Activated CD4-positive, alpha-beta T cell treated with anti-CD3 and anti-CD28 coated beads for 4 hours (primary cell): ENCODE measurements at places on chromosomes 4 and X.

DNA sequence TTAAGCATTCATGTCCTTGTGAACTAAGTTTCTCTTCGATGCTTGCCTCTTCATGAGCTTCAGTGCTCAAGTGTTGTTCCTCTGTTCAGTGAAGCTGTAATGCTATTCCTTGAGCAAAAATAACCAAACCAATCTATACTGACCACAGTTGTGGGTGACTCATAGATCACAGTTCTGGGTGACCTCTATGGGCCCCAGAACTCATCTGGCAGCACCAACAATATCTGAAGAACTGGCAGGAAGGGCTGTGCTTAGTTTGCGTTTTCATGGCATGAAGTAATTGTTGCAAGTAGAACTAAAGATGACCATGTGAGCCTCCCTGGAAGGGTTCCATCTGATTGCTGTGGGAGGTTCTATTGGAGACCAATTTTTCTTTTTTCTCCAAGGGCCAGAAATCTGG is 106.2 kb downstream of the CCNG2 start:
- DNase-seq = no peak

GRCh38 chr4:2937146-2937857 is 25.9 kb downstream of the NOP14 start:
- DNase-seq = no peak

GRCh38 chr4:156971165-156971675 is 379 bp downstream of the PDGFC start:
- DNase-seq = no peak

DNA sequence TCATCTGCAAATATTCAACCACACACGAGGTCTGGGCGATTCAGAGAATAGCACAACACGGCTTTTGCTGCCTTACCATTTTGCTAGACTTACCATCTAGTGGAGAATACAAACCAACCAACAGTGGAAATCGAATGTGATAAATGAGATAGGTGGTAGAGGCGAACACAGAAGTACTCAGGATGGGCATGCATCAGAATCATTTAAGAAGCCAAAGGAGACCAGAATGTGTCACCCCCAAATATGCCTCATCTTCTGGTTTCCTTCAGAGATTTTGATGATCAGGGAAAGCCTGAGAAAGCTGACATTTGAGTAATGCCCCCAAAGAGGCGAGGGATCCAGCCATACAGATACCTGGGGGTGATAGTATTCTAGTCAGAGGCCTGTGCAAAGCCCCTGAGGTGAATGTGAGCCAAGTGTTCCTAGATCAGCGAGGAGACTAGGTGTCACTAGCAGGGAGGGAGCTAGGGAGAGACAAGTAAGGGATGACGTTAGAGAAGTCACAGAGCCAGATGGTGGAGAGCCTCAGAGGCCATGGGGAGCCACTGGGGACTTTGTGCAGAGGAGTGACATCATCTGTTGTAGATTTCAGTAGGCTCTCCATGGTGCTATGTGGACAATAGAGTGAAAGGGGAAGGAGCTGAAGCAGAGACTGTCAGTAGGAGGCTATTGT is 1.7 kb downstream of the MTMR1 start:
- peak; percentile 2 for DNase-seq

GRCh38 chrX:154815274-154815818 is 10.1 kb upstream of the MPP1 start:
- DNase-seq = no peak

DNA sequence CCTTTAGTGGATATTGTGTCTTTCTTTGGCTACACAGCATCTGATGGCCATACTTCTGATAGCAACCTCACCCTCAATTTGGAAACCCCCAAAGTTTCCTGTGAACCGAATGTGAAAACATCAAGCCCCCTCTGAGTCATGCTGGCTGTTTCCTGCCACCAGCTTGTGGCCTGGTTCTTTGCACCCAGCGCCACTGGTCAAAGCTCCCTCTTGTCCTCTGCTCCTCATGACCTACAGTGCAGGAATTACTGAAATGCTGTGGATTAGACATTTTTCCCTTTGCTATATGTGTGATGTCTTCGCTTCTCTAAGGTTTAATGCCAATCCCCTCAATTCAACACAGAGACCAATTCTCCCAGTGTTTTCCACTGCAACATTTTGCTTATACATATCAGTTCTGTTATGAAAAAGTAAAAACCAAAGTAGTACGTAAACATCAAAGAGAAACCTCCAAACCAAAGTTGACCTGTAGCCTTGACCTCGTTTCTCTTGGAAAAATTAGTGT is 224.0 kb upstream of the TENM3 start:
- DNase-seq = no peak

DNA sequence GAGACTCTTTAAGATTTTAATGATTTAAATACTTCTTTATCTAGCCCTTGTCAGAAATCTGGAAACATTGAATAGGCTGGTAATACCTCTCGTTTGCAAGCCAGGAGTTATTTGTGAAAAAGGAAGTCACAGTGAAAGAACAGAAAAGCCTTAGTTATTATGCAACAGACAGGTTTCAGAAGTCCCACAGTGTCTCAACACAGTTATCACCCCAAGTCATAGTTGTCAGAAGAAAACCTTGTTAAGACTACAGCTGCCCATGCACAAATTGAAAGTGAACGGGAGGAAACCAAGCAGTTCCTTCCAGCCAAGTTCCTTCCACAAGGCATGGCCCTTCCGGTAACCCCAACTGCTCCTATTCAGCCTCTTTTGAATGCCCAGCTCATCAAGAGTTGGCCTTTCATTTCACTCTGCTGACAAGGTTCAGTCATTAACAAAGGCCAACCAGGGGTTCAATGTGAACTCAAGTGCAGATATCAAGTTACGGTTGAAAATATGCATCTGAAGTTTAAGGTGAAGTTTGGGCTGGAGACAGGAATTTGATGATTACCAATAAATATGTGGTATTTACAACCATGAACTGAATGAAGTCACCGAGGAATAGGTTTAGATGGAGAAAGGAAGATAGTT is 15.6 kb downstream of the ALPK1 start:
- DNase-seq = no peak

DNA sequence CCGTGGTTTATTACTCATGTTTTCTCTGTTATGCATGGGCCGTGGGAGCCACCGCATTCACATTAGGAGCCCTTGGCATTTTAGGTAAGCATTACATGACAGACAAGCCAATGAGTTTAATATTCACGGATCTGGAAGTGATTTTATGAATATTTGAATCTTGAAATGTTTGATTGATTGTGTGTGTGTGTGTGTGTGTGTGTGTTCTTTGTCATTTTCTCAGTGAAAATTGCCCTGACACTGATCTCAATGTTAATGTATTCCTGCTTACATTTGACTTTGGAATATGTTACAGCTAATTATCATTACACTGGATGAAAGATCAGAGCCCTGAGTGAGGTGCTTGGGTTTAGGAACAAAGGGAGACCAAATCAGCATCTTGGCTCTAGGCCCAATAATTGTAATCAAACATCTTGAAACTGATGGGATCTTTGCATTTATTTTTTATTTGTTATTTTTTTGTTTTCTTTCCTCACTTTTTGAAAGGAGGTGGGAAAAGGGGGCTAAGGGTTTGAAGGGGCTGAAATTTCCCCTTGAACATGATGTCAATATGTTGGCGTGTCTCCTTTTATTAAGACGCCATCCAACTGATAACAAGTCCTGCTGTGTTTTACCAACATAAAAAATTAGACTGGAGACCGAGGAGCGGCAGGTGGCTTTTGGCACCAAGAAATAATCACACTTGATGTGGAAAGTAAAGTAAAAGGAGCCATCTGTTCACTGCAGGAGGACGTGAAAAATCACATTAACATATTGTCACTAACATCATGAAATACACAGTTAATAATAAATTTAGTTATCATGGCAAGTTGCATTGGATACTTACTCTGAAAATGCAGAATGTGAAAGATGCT is 5.2 kb upstream of the GK2 start:
- no peak for DNase-seq

GRCh38 chr4:113610537-113610936 is 151.0 kb downstream of the CAMK2D start:
- no peak for DNase-seq
